ENCODE measurements at places on chromosomes 5 and 9. TPM values are rescaled to one million over a fixed set of nuclear protein-coding genes. Genes with fewer than 3 reads are reported as not detected.

DAB2IP gene
- 39.0 TPM for polyA plus RNA-seq

DNA sequence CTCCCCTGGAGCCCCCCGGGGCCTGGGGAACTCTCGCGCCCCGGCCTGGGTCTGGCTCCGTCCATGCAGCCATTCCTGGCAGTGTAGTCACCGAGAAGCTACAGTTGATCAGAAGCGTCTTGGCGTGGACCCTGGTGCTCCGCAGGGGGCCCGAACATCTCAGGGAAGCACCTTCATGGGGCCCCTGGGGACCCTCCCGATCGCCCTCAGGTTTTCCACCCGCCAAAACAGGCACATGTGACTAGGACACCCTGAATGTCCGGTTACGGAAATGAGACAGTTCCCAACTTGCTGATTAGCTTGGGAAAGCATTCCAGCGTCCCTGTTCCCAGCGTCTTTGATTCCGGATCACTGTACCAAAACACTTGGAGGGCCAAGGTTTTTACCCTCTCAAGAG is 472 bp downstream of the FBXO4 start:
- peak; percentile 51 for DNase-seq
- peak overlapping the region; percentile 99 for H3K27ac ChIP-seq
- no peaks in the 10 kb centered on the region for H3K27me3 ChIP-seq

GRCh38 chr5:101966476-101966875 is 329.6 kb downstream of the SLCO4C1 start:
- no peak for DNase-seq
- H3K27me3 ChIP-seq, result no peaks in the 10 kb centered on the region
- no peak overlapping the region for H3K27ac ChIP-seq
- no peak overlapping the region for H3K4me3 ChIP-seq

- DNase-seq, result no peak
- H3K4me1 ChIP-seq, result no peaks in the 10 kb centered on the region
- H3K36me3 ChIP-seq, result no peaks in the 10 kb centered on the region
- no peak overlapping the region for H3K4me3 ChIP-seq
Observed at GRCh38 chr5:125398466-125398865, 652.0 kb upstream of the ZNF608 start.

DNA sequence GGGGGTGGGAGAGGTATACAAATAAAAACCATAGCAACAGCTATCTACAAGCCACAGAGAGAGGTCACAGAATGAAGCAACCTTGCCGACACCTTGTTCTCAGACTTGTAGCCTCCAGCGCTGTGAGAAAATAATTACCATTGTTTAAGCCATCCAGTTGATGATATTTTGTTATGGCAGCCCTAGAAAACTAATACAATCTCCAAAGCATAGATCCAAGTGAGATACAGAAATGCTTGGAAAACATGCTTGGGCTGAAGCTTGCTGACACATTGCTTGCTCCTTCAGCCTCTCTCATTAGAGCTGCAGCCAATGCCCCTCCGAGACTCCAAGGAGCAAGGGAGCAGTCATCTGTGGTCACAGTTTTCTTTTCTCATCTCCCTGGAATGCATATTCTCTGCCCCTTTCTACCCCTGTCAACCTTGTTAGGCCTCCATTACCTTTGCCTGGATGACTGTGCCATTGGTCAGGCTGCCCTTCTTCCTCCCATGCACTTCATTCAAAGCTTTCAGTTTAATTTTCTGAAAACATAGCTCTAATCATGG is 401.4 kb upstream of the KLF4 start:
- H3K27me3 ChIP-seq, result no peaks in the 10 kb centered on the region
- no peak overlapping the region for H3K4me3 ChIP-seq
- DNase-seq, result no peak
- H3K27ac ChIP-seq, result no peak overlapping the region

- no peaks in the 10 kb centered on the region for H3K4me1 ChIP-seq
- H3K36me3 ChIP-seq, result no peaks in the 10 kb centered on the region
- DNase-seq, result no peak
- no peaks in the 10 kb centered on the region for H3K27me3 ChIP-seq
Observed at GRCh38 chr9:74336161-74336560, 161.0 kb upstream of the RORB start.

GRCh38 chr9:133137451-133138231 is 16.6 kb upstream of the RALGDS start:
- H3K4me1 ChIP-seq, result peaks cover 29% of the 10 kb centered on the region
- H3K27me3 ChIP-seq, result no peaks in the 10 kb centered on the region
- H3K36me3 ChIP-seq, result peaks cover 56% of the 10 kb centered on the region
- H3K4me3 ChIP-seq, result no peak overlapping the region

GRCh38 chr9:93952119-93952783 is 2.9 kb downstream of the BARX1 start:
- H3K27ac ChIP-seq, result no peak overlapping the region
- peaks cover 8% of the 10 kb centered on the region for H3K4me1 ChIP-seq
- H3K4me3 ChIP-seq, result no peak overlapping the region
- no peaks in the 10 kb centered on the region for H3K36me3 ChIP-seq

DNA sequence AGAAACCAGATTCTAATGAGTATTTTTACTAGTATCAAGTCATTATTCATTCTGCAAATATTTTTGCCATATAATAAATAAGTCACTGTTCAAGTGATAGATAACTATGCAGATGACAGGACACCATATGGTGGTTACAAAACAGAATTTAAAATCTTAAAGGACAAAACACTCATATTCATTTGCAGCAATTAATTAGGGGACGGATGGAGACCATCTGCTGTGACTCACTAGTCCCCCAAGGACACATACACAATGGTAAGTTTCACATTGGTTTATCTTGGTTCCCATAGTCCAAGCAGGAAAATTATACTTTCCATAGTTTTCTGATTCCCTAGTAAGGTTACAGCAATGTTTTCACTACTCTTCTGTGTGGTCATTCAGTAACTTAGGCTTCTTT is 28.4 kb upstream of the SPATA31C2 start:
- no peak overlapping the region for H3K4me3 ChIP-seq
- DNase-seq, result no peak
- no peaks in the 10 kb centered on the region for H3K36me3 ChIP-seq
- no peak overlapping the region for H3K27ac ChIP-seq
- H3K27me3 ChIP-seq, result no peaks in the 10 kb centered on the region
